Astrocyte of the cerebellum (primary cell): ENCODE measurements at places on chromosomes 6 and 20.

- DNase-seq: no peak
Measured at GRCh38 chr6:158092806-158093205, 75.3 kb downstream of the SERAC1 start.

- no peak for DNase-seq
Measured at GRCh38 chr6:152563177-152563576, 74.0 kb downstream of the SYNE1 start.

- DNase-seq: no peak
Measured at GRCh38 chr6:146498309-146498708, 45.3 kb upstream of the RAB32 start.

- DNase-seq: no peak
Measured at GRCh38 chr6:156639009-156639721, 138.0 kb upstream of the ARID1B start.

- DNase-seq: no peak
Measured at GRCh38 chr6:42453031-42453653, 1.4 kb upstream of the TRERF1 start.

DNA sequence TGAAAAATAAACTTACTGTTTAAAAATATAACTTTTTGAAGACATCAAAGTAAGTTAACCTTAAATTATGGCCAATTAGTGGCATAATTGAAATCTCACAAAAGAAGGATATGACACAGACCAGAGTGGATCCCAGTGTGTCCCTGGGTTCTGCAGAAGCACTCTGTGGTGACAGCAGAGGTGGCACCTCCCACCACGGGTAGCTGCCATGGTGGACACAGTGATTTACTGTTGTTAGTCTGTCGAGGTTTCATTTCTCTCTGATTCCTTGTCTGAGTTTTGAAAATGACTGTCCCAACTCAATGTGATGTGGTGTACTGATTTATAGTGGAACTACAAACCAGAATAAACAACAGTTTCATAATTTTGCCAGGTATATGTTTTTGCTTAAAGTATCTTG, 76.5 kb downstream of the TULP4 start:
- DNase-seq: no peak
